Neuronal stem cell (in vitro differentiated cells): ENCODE measurements at places on chromosomes 12 and 14.

- no peak overlapping the region for H3K4me3 ChIP-seq
- no peak for DNase-seq
- H3K27me3 ChIP-seq = no peaks in the 10 kb centered on the region
- no peaks in the 10 kb centered on the region for H3K4me1 ChIP-seq
- no peaks in the 10 kb centered on the region for H3K36me3 ChIP-seq
Measured at GRCh38 chr12:9794484-9795093, 32.7 kb upstream of the KLRF1 start.

DNA sequence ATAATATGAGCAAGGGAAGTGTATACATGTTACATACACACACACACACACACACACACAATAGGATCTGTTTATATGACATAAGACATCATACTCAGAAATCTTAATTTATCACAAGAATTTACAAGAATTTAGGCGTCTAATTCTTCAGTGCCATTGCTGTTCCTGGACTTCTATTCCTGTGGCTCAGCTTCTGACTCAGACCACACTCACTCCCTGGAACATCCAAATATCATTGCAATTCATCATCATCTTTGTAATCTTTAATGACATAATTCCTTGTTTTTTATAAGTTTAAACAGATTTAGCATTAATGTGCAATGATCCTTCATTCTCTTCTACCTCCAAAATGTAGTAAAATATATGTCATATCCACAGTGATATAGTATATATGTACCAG lies 544.2 kb downstream of the FOXG1 start:
- H3K4me3 ChIP-seq = no peak overlapping the region
- DNase-seq = no peak
- no peaks in the 10 kb centered on the region for H3K4me1 ChIP-seq
- H3K27ac ChIP-seq = no peak overlapping the region
- no peaks in the 10 kb centered on the region for H3K27me3 ChIP-seq

DNA sequence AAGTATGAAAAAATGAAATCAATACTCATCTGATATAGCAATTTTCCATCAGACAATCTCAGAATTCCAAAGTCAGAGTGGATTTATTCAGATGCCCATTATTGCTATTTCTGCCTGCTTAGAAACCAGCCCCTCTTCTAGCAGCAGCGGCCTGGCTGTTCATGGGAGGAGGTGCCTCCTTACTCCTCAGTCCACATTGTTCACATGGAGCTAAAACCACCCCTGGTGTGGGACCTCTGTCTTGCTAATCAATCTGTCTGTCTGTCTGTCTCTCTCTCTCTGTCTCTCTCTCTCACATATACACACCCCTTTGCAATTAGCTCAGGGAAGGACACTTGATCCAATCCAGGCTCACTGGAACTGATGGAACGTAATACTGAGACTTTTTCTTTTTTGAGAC lies 176.1 kb downstream of the APAF1 start:
- no peak for DNase-seq
- H3K36me3 ChIP-seq = no peaks in the 10 kb centered on the region
- peaks cover 9% of the 10 kb centered on the region for H3K4me1 ChIP-seq
- no peak overlapping the region for H3K4me3 ChIP-seq
- H3K27me3 ChIP-seq = no peaks in the 10 kb centered on the region
- H3K27ac ChIP-seq = peak overlapping the region; percentile 12

DNA sequence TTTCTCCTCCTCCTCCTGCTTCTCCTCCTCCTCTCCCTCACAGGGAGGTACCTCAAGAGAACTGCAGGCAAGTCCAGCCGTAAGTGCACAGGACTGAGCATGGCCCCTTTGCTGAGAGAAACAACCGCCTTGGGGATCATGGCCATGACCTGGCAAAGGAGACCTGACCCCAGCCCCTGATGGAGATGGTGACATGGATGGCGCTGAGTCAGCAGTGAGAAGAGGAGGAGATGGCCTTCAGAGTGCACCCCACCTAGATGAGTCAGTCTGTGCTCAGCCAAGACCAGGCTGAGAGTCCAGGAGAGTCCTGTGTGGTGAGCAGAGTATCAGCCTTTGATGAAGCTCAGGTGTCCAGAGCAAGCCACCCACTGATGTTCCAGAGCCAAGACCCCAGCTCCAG lies 36.4 kb downstream of the MEG3 start:
- no peaks in the 10 kb centered on the region for H3K36me3 ChIP-seq
- H3K4me1 ChIP-seq = no peaks in the 10 kb centered on the region
- no peak for DNase-seq
- H3K4me3 ChIP-seq = no peak overlapping the region
- no peak overlapping the region for H3K27ac ChIP-seq
- H3K27me3 ChIP-seq = no peaks in the 10 kb centered on the region

GRCh38 chr14:101716077-101716950 lies 45.2 kb upstream of the PPP2R5C start:
- H3K27ac ChIP-seq = no peak overlapping the region
- H3K4me1 ChIP-seq = peaks cover 1% of the 10 kb centered on the region
- H3K36me3 ChIP-seq = no peaks in the 10 kb centered on the region

DNA sequence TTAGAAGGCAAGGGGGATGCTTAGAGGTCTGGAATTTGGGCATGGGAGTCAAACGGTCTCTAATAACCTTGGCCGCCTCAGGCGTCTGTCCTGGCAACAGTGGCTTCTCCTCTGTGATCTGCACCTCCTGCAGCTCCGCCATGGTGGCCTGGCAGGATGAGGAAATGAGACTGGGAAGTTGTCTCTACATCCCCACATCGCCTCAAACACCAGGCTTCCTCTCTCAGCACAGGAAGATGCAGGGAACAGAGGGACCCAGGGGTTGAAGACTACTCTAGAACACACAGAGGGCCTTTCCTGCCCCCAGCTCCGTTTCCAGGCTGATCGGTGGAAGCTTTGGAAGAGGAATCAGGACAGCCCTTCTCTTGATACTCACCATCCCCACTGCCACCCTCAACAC lies 1.7 kb downstream of the NDRG2 start:
- no peak overlapping the region for H3K27ac ChIP-seq
- H3K27me3 ChIP-seq = peaks cover 36% of the 10 kb centered on the region
- no peaks in the 10 kb centered on the region for H3K36me3 ChIP-seq
- DNase-seq = no peak
- peaks cover 4% of the 10 kb centered on the region for H3K4me1 ChIP-seq
- no peak overlapping the region for H3K4me3 ChIP-seq

- H3K27me3 ChIP-seq = no peaks in the 10 kb centered on the region
- no peak overlapping the region for H3K4me3 ChIP-seq
- no peak overlapping the region for H3K27ac ChIP-seq
- no peaks in the 10 kb centered on the region for H3K4me1 ChIP-seq
Measured at GRCh38 chr14:42001431-42001830, 394.8 kb downstream of the LRFN5 start.

DNA sequence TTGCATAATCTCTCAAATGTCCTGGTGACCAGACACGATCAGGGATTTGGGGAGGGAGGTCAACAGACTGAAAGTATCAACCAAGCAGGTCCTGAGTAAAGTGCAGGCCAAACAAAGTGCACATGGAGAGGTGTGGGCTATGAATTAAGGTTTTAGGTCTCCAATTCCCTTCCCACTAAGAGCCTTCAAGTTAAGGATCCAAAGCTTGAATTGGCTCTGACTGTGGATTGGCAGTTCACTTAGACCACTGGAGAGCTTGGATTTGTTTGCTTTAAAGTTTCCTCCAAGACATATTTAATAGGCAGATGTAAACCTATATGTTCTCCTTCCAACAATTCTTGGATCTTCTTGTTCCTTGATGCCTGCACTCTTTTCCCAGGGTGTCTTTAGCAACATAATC lies 129.6 kb upstream of the IGF1 start:
- no peak overlapping the region for H3K27ac ChIP-seq
- H3K4me3 ChIP-seq = no peak overlapping the region
- H3K4me1 ChIP-seq = no peaks in the 10 kb centered on the region
- H3K27me3 ChIP-seq = no peaks in the 10 kb centered on the region
- no peaks in the 10 kb centered on the region for H3K36me3 ChIP-seq

- no peaks in the 10 kb centered on the region for H3K36me3 ChIP-seq
- no peak for DNase-seq
- peaks cover 12% of the 10 kb centered on the region for H3K4me1 ChIP-seq
- H3K27ac ChIP-seq = no peak overlapping the region
Measured at GRCh38 chr12:104469066-104469465, 12.3 kb downstream of the CHST11 start.

GRCh38 chr14:34324363-34324795 lies 137.7 kb downstream of the SPTSSA start:
- H3K36me3 ChIP-seq = no peaks in the 10 kb centered on the region
- no peaks in the 10 kb centered on the region for H3K4me1 ChIP-seq
- no peak overlapping the region for H3K4me3 ChIP-seq
- DNase-seq = peak; percentile 56
- H3K27ac ChIP-seq = no peak overlapping the region
- no peaks in the 10 kb centered on the region for H3K27me3 ChIP-seq

GRCh38 chr12:91176358-91176757 lies 6.3 kb downstream of the DCN start:
- no peak overlapping the region for H3K27ac ChIP-seq
- H3K4me1 ChIP-seq = peaks cover 3% of the 10 kb centered on the region
- no peak overlapping the region for H3K4me3 ChIP-seq
- no peaks in the 10 kb centered on the region for H3K27me3 ChIP-seq

DNA sequence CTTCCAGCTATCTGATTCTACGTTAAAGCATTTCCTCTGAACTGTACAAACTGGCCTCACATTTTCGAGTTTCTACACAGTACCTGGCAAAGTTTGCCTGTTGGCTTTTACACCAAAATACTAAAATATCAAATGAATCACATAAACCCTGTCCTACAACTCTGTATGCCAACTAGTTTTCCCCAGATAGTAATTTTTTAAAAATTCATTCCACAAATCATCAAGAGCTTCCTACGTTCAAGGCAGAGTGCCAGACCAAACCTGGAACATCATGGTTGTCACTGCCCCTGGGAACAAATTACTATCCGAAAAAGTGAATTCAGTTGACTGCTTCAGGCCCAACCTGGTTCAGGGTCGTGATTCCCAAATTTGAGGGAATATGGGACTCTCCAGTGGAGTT lies 2.1 kb downstream of the TMEM30B start:
- no peak overlapping the region for H3K4me3 ChIP-seq
- no peak for DNase-seq
- H3K27me3 ChIP-seq = peaks cover 28% of the 10 kb centered on the region
- H3K36me3 ChIP-seq = no peaks in the 10 kb centered on the region

- no peaks in the 10 kb centered on the region for H3K36me3 ChIP-seq
- no peak for DNase-seq
- no peaks in the 10 kb centered on the region for H3K27me3 ChIP-seq
- H3K4me3 ChIP-seq = no peak overlapping the region
- no peak overlapping the region for H3K27ac ChIP-seq
- H3K4me1 ChIP-seq = no peaks in the 10 kb centered on the region
Measured at GRCh38 chr12:5779401-5779800, 165.7 kb downstream of the ANO2 start.

DNA sequence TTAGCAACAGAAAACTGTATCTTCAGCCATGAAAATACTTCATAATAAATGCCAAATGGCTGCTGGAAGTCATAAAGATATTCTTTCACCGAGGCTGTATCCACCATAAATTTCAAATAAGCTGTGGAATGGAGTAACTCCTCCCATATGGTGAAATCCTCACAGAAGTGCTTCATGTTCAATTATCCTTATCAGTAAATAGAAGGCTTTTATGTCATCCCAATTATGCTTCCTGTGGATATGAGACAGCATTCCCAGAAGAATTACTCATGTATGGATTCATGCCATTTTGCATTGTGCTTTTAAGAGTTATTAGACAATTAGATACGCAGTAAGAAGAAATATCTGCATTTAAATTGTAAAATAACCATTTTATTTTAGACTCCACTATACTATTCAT lies 99.0 kb downstream of the RTN1 start:
- no peak for DNase-seq
- no peak overlapping the region for H3K4me3 ChIP-seq
- no peaks in the 10 kb centered on the region for H3K4me1 ChIP-seq
- H3K27ac ChIP-seq = no peak overlapping the region
- H3K27me3 ChIP-seq = no peaks in the 10 kb centered on the region
- H3K36me3 ChIP-seq = no peaks in the 10 kb centered on the region

- no peak overlapping the region for H3K27ac ChIP-seq
- no peaks in the 10 kb centered on the region for H3K4me1 ChIP-seq
- no peak for DNase-seq
- no peaks in the 10 kb centered on the region for H3K36me3 ChIP-seq
- no peak overlapping the region for H3K4me3 ChIP-seq
- no peaks in the 10 kb centered on the region for H3K27me3 ChIP-seq
Measured at GRCh38 chr14:81555051-81555450, 21.4 kb upstream of the SEL1L start.

DNA sequence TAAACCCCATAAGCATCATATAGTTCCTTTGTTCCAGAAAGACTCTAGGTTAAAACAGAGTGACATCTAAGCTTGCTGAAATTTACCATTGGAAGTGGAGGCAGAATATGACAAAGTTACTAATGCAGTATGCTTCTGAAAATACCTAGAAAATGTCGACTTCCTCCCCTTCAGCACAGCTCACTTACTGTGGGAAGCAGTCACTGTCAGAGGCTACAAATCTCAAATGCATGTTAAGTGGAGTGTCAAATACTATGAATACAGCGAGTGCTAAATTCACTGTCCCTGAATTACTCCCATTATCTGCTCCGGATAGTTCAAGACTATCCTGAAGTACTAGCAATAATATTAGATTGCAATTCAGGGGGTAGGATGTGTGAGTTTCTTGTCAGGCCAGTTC lies 1454.6 kb downstream of the AACS start:
- H3K27ac ChIP-seq = no peak overlapping the region
- no peaks in the 10 kb centered on the region for H3K36me3 ChIP-seq
- H3K27me3 ChIP-seq = no peaks in the 10 kb centered on the region
- H3K4me1 ChIP-seq = no peaks in the 10 kb centered on the region
- no peak overlapping the region for H3K4me3 ChIP-seq

DNA sequence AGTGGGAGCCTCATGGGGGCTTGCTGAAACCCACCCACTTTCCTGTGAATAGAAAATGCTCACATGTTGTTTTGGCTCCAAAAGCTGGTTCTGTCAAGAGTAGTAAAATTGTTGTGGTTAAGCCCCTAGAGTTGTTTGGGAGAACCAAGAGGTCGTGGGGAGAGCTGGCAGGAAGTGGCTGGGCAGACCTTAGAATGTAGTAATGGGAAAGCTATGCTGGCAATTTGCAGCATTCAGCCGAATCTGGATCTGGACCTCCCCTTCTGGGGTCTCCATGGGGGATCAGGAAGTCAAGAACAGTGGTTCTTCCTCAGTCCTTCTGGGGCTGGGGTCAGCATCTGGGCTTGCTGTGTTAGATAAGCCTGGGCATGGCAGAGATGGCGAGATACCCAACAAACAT lies 150.6 kb upstream of the TBX3 start:
- H3K27me3 ChIP-seq = no peaks in the 10 kb centered on the region
- no peak overlapping the region for H3K4me3 ChIP-seq
- DNase-seq = no peak
- no peaks in the 10 kb centered on the region for H3K4me1 ChIP-seq
- no peak overlapping the region for H3K27ac ChIP-seq

- H3K27me3 ChIP-seq = peaks cover 66% of the 10 kb centered on the region
- H3K36me3 ChIP-seq = no peaks in the 10 kb centered on the region
- H3K4me3 ChIP-seq = no peak overlapping the region
Measured at GRCh38 chr12:51395283-51396230, 4.4 kb upstream of the GALNT6 start.

DNA sequence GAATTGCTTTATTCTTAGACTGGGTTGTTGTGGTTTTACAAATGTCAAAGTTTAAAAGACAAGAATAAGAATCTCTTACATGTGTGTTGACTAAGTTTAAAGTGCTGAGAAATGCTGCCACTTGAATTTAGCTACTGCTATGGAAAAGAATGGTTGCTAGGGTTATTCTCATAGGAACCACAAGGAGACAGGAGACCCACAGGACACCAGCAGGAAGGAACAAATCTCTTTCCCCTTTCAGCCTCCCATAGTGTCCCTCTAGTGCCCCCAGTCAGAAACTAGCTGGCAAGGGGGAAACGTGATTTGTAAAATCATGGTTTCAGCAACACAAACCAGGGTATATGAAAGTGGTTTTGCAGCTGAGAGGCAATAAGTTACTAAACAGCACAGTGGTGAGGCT lies 102.7 kb downstream of the ST8SIA1 start:
- no peaks in the 10 kb centered on the region for H3K27me3 ChIP-seq
- H3K4me1 ChIP-seq = no peaks in the 10 kb centered on the region
- H3K27ac ChIP-seq = no peak overlapping the region
- no peak for DNase-seq
